ENCODE measurements at places on chromosomes 6 and 20.
A peak's percentile ranks its signal among the peaks of the same experiment; 100 is the strongest.

GRCh38 chr20:4683261-4683660 lies 38.4 kb upstream of the PRND start:
- DNase-seq: no peak

DNA sequence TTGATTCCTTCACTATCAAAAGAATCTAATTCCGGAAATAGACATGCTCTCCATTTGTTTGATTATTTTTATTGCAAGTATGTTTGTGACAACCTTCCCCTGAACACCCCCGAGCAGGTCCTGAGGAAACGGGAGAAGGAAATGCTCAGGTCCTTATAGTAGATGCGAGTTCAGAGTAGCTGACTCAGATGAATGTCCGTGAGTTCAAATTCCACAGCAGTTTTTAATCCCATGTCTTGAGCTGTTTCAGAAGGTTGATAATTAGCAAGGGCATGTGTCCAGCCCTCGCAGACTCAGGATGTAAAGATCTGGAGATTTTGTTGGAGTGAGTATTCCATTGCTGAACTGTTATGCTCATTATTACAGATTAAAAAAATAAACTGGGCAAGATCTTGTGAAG lies 169.3 kb downstream of the BCAS1 start:
- DNase-seq: peak; percentile 87

- no peak for DNase-seq
These were observed 39.0 kb downstream of the TTLL9 start for GRCh38 chr20:31909253-31910070.

DNA sequence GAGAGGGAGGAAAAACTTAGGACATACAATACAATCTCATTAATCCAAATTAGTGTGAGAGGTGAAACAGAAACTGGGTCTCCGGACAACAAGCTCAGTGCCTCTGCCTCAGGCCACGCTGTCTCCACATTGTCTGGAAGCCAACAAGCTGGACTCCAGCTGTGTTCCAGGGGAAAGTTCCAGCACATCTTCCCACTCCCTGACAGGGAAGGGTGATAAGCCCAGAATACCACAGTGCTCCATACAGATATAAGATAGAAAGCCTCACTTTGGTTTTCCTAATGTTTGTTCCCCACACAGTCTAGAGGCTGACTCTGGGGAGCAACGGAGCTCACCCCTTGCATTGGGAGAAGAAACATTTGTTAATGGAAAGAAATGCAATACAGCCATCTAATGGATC lies 117.1 kb upstream of the SPTLC3 start:
- DNase-seq: no peak

DNA sequence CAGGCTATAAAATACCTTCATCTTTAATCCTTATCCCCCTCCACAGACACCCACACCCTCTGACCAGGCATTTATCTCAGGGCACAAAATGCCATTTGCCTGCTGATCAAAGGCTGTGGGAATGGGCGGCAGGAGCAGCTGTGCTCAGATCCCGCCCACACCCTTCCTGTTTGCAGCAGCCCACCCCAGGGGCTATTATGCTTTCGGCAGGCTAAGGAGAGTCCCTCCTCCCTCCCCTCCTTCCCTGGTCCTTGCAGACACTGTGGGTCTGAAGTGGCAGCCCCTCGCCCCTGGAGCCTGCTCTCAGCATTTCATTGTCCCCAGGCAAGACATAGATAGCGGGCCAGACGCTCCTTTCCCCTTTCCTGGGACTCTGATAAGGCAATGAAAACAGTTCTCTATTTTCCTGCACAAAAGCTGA lies 220.8 kb upstream of the HEY2 start:
- DNase-seq: no peak

- no peak for DNase-seq
These were observed 2.3 kb downstream of the LRP11 start for GRCh38 chr6:149861603-149862423.

DNA sequence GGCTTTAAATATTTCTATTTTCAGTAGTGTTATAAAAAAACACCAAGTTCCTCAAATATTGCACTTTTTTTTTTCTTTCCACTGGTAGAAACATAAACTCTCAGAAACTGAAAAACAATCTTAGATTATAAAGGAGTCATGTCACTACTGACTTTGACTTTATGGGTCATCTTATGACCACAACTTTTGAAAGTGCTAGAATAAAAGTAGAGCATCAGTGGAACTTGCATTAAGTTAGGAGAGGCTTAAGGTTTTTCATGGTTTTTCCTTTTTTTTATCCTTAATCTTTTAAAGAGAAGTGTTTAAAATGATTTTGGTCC lies 56.6 kb upstream of the SUPT3H start:
- no peak for DNase-seq

DNA sequence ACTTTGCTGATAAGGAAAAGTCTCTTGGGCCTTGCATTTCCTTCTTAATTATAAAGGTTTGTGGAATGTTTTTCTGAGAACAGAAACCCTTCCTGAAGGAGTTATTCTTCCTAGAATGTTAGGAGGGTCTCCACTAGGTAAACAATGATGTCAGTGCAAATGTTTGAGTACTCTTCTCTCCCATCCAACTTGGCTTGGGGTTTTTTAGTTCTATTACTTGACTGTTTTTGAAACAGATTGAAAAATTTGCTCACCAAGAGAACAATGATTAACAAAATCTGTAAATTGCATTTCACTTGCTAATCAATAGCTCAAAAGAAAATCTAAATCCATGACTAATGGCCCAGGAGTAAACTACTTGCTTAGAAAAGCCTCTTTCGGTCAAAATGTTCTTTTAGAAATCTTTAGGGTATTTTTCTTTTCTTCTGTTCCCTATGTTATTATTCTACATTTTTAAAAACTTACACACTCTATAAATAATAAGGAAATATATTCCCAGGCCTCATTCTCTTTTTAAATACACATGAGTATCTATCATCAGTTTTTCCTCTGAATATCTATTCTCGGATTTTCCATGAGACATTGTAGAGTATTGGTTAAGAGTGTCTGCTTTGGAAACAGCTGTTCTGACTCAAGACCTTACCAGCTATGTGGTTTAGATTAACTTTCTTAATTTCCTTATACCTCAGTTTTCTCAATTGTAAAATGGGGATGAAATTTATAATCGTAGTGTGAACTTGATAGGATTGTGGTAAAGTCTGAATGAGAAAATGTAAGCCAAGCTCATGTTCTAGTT lies 234.2 kb upstream of the CITED2 start:
- peak; percentile 51 for DNase-seq

DNA sequence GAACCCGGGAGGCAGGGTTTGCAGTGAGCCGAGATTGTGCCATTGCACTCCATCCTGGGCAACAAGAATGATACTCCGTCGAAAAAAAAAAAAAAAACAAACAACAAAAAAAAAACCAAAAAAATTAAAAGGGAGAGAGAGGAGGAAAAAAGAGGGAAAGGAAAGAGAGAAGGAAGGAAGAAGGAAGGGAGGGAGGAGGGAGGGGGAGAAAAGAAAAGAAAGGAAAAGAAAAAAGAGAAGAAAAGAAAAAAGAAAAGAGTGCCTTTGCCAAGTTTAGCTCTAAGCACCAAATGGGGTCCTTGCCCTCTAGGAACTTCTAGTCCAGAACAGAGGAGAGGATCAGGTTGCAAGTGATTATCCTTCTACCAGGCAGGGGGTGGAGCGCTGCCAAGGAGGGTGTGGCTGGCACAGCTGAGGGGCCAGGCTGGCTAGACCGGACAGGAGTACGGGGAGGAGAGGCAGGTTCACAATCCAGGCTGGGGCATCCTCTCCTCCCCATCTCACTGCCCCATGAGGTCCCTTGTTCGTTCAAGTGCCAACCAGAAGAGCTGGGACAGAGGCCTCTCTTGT lies 19.1 kb downstream of the GNAS start:
- DNase-seq: no peak

- DNase-seq: no peak
These were observed 45.8 kb upstream of the DST start for GRCh38 chr6:56688521-56688920.

GRCh38 chr6:36230371-36230770 lies 33.8 kb downstream of the BRPF3 start:
- no peak for DNase-seq

GRCh38 chr6:94893327-94893726 lies 684.0 kb upstream of the MANEA start:
- no peak for DNase-seq
